T-helper 22 cell (primary cell): ENCODE measurements at places on chromosomes 5 and 9.

DNA sequence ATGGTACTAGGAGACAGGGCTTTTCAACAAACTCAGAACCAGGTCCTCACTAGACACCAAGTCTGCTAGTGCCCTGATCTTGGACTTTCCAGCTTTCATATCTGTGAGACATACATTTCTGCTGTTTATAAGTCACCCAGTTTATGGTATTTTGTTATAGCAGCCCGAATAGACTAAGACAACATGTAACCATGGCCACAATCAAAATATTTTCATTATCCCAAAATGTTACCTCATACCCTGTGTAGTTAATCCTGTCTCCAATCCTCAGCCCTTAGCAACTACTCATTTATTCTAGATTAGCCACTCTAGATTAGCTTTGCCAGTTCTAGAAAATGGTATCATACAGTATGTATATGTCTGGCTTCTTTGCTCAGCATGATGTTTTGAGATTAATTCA, 6.3 kb upstream of the ATG10 start:
- no peak for DNase-seq

- no peak for DNase-seq
Observed at GRCh38 chr5:62182802-62183201, 123.2 kb upstream of the KIF2A start.

- no peak for DNase-seq
Observed at GRCh38 chr9:125979383-125979782, 232.2 kb downstream of the PBX3 start.

DNA sequence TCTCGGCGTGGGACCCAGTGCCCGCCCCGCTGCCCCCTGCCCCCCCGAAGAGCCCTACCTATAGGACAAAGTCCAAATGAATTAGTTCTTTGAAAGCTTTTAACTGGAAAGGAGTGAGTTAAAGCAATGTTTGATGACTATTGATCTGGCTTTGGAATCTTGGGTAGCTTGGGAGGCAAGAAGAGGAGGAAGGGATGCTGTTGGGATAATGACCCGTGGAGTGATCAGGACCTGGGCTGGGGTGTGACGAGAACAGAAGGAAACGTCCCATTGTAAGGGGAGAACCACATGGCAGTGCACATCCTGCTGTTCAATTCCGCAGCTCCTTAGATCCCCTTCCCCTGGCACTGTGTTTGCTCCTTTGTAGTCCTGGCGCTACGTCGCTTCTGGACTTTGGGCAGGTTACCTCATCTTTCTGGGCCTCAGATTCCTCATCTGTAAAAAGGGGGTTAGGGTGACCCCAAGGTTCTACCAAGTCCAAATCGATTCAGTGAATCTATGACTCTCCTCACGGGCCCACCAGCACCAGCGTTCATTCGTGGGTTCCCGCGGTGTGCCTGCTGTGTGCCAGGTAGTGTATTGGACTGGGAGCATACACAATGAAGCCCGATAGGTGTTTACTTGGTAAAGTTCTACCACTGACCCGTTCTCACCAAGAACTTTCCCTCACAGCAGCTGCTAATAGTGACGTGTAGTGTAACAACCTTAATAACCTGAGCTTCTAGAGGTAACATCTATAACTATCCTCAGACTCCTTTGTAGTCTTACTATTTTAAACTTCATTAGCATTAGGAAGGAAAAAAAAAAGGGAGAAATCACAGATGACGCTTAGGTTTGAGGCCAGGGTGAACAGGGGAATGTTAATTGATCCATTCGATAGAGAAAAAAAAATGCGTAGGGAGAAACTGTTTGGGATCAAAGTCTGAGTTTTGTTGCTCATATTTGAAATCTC, 1.1 kb upstream of the NADK2 start:
- DNase-seq: no peak

DNA sequence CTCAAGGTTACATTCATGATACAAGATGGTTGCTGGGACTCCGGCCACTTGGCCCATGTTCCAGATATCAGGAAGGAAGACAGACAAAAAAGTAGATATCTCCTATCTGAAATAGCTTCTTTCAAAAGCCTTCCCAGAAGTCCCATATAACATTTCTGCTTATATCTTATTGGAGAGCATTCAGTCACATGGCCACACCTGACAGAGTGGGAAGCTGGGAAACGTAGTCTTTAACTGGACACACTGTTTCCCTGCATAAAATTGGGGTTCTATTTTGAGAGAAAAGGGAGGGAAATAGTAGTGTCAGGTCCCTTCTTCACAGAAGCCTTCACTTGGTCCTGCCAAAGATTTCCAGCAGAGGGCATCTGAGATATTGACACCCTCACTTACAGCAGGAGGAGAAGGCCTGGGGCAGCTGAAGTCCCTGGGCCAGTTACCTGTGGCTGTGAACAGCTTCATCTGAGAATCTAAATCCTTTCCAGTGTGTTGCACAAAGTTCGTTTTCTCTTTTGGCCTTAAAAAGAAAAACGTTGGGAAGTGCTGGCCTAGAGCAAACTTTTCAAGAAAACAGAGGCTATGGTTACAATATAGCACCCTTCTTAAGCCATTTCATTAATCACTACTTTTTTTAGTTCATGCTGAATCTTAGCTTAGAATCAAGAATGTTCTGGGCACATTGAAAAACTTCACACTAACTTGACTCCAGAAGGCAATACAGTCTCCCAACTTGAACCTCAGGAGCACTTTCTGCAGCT, 33.5 kb downstream of the SPEF2 start:
- DNase-seq: peak; percentile 25

DNA sequence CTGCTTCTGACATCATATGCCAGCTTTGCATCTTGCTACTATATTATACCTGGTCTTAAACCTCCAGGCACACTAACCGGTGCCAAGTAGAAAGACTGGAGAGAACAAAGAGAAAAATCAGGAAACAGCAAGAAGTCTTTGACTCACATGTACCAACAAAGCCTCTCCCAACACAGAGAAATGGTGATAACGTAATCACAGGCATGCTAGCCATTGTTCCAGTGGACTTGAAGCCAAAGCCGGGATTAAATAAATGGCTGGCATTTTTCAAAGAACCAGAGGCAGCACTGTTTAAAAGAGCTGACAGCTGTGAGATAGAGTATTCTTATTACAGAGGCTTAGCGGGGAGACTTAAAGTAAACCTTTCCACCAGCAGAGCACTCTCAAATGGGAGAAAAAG, 148.4 kb upstream of the NFIL3 start:
- DNase-seq: no peak

DNA sequence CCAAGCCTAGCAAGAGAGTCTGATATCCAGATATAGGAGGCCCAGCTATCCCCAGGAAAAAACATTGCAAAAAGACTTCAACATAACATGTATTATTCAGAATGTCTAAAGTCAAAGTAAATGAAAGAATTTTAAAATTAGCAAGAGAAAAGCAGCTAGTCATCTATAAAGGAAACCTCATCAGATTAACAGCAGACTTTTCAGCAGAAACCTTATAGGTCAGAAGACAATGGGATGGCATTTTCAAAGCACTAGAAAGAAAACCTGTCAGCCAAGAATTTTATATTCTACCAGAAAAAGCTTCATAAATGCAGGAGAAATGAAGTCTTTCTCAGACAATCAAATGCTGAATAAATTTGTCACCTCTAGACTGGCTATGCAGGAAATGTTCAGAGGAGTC, 9.9 kb downstream of the OR1L3 start:
- no peak for DNase-seq

- DNase-seq: no peak
Observed at GRCh38 chr9:91611582-91611981, 187.9 kb upstream of the NFIL3 start.

DNA sequence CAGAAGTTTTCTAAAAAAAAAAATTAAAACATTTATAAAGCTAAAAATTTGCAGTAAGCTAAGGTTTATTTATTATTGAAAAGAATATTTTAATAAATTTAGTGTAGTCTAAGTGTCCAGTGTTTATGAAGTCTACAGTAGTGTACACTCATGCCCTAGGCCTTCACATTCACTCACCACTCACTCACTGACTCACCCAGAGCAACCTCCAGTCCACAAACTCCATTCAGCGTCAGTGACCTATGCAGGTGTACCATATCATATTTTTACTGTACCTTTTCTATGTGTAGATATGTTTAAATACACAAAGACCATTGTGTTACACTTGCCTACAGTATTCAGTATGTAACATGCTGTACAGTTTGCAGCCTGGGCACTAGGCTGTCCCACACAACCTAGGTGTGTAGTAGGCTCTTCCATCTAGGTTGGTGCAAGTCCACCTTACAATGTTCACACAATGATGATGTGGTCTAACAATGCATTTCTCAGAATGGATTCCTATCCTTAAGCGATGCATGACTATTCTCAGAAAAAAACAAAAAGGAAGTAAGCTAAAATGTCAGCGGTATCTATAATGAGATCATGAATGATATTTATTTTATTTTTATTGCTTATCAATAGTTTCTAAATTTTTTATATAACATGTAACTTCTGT, 336.7 kb downstream of the AGTPBP1 start:
- DNase-seq: no peak

DNA sequence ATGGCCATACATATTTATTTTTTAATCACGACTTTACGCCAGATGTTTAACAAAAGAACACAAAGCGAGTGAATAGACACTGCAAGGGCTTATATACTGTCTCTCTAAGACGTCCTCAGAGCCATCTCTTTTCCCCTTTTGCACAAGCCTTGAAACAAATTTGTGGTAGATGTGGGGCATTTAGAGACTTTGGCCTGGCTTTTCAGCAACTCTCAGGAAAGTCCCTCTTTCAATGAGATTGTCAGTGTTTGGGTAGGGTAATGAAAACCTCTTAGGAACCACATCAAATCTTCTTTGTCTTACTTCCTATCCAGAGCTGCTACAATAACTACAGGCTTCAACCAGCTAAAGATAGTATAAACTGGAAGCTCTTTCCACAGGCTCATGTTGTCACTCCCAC, 380.0 kb downstream of the ANXA1 start:
- no peak for DNase-seq

DNA sequence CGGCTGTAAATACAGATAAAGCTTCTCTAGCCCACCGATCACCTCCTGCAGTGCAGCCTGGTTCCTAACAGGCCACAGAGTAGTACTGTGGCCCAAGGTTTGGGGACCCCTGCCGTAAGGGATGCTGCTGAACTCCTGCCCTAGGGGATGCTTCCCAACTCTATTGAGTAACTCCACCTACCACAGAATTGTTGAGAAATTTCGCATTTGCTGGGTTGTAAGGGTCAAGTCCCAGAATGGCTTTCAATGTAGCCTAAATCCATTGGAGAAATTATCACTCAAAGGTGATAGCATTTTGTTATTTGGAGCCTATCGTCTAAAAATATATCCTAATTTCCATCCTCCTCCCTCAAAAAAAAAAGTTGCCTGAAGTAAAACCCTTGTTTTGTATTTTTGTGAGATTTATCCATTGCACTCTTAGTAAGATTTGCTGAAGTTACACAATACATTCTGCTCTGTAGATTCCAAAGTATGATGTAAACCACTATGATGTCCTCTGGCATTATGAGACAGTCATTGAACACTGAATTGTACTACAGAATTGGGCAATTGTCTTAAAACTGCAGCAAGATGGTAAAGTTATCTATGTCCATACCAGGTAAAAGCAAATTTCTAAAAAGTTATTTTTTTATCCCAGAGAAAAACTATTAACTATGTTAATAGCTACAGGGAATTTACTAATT, 14.0 kb downstream of the ACTBL2 start:
- DNase-seq: no peak

GRCh38 chr5:129554134-129554904, 94.2 kb downstream of the ADAMTS19 start:
- no peak for DNase-seq

DNA sequence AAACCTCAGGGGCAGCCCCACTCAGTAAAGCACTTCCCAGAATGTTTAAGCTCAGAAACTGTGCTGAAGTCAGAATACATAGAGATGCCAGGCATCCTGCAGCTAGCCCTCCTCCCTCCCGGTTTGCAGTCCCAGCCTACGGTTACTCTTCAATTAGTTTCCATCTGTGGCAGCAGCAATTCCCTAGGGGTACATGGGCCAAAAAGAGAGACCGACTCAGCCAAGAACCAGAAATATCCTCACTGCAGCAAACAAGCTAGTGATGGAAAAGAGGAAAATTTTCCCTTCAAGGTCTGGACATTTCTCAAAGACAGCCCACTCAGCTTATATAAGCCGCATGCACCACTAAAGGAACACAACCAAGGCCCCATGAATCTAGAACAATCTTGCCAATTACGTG, 89.1 kb upstream of the PPP2R2B start:
- DNase-seq: no peak

DNA sequence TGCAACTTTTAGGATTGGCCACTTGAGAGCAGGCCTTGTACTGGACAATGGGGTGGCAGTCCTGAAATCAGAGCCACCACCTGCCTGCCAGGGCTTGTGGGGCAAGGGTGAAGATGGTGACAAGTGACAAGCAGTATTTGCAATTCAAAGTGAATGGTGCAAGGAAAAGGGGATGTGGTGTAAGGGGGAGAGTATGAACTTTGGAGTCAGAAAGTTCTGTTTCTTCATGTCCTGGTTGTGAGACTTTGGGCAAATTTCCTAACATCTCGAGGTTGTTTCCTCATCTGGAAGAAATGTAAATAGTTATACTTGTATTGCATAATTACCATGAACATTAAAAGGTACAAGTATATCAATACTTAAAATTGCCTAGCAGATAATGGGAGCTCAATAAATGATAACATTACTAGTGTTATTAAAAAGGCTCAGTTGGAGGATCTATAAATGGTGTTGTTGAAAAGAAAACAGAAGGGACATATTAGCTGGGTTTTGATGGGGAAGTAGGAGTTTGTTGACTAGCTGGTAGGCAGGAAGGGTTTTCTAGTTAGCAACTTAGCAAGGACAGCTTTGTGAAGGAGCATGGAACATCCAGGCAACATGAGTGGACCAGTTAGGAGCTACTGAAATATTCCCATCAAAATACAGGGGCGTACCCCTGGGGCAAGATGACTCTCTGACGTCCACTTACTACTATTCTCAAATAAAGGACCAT, 21.3 kb upstream of the MEGF9 start:
- DNase-seq: no peak

DNA sequence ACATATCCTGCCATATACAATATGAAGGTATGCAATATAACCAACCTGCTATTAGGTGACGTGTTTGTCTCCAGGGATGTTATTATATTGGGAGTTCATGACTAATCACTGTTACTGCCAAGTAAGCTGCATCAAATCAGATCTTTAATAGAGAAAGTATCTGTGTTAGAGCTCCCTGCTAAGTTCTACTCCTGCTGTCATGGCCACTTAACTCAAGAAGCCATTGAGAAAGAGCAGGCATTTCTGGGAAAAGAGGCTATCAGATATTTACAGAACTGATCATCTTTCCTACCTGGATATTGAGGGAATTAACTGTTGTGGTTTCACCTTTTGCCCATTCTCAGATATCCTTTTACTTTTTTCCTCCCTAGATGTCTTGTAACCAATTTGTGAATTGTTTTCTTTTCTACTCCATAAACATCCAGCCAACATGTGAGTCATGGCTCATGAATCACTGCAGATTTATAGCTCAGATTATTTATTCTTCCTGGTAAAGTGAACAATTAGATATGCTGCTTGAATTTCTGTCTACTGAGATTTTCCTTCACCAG, 634.8 kb upstream of the FAM174A start:
- no peak for DNase-seq

DNA sequence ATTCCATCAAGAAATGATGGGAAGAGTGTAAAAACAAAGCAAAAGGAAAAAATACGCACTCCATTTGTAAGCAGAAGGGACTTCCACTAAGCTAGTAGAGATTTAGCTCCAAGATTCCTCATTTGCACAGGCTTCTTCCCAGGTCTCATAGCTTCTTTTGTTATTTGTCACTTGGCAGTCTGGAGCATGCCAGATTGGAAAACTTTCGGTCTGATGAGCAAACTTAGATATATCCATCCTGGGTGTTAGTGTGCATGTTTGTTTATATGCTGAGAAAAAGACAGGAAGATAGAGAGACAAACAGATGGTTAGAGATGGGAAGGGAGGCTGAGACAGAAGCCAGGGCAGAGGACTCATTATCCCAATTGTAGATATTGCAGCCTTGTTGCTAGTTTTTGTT, 1644.5 kb upstream of the NUDT12 start:
- DNase-seq: no peak
